ENCODE measurements at places on chromosomes 6 and 20. TPM values are rescaled to one million over a fixed set of nuclear protein-coding genes. Genes with fewer than 3 reads are reported as not detected.

GRCh38 chr6:138107078-138107751 lies at the start of gene PERP:
Gene PERP (minus strand): TSS chr6:138107419. CDS start chr6:138107340, 79 bp downstream.
- peak; percentile 67 for DNase-seq
- no peaks in the 10 kb centered on the region for H3K36me3 ChIP-seq
- H3K4me3 ChIP-seq, result peak within 1 kb of the TSS; percentile 69
- peaks cover 8% of the 10 kb centered on the region for H3K27me3 ChIP-seq

GRCh38 chr6:94623586-94623985 lies 953.7 kb upstream of the MANEA start:
- H3K36me3 ChIP-seq, result no peaks in the 10 kb centered on the region
- H3K4me1 ChIP-seq, result no peaks in the 10 kb centered on the region
- H3K27me3 ChIP-seq, result no peaks in the 10 kb centered on the region
- no peak for DNase-seq

DNA sequence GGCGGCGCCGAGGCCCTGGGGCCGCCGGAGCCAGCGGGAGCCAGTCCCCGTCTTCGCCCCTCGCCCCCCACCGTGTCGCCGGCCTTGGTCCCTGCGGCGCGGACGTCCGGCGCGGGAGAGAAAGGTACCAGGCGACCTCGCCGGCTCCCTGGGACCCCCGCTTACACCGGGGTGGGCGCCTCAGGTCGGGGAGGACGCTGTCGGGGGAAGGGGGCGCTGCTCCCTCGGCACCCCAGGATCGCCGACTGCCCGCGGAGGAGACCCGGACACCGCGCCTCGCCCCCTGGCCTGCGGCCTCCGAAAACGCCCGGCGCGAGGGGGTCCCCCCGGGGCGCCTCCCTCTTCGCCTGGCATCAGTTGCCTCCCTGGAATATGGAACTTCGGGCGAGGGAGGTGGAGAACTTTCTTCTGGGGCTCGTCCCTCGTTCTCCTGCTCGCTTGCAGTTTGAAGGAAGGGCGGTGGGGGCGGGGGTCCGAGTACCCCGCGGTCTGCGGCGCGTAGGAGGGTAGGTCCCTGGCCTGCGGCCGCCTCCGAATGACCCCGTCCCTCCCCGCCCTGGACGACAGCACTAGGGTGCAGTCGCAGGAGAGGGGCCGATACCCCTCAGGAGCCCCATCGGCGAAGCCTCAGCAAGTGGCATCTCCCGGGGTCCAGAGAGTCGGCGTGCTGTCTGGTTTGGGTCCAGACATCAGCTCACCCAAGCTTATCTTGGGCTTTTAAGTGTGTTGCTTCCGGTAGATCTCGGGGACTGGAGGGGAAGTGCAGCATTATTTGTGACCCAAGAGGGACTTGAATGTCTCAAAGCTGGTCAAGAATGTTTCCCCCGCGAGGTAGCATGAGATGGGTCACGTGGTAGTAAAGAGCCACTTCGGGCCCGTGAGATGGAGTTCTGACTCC lies 549 bp downstream of the ANKRD6 start:
- H3K4me3 ChIP-seq, result peak overlapping the region; percentile 95
- H3K27ac ChIP-seq, result no peak overlapping the region
- DNase-seq, result peak; percentile 23
- no peaks in the 10 kb centered on the region for H3K36me3 ChIP-seq
- H3K27me3 ChIP-seq, result no peaks in the 10 kb centered on the region
- H3K4me1 ChIP-seq, result peaks cover 3% of the 10 kb centered on the region

Gene SSTR4
- total RNA-seq, result not detected

Gene LPA
- not detected for total RNA-seq

All from heart left ventricle (tissue), 16 donors.